RWPE2 (cell line): ENCODE measurements at places on chromosomes 11 and 22.

- no peak for DNase-seq
Measured at GRCh38 chr11:14529321-14529720, 9.1 kb upstream of the PSMA1 start.

DNA sequence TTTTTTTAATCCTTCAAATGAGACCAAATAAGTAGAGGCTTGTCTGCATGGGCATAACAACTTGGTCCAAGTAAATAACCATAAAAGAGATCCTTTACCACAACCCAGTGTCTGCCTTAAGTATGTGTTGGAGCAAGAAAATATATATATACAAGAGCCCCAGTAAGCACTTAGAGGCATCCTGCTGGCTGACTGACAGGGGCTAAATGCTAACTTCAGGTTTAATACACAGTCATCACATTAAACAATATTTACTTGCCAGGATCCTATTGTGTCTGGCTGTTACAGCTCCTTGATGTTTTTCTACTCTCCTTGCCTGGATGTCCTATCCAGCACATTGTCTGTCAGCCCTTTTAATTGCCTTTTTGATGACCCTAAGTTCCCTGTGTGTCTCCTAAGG, 37.5 kb upstream of the MMP20 start:
- DNase-seq = no peak

DNA sequence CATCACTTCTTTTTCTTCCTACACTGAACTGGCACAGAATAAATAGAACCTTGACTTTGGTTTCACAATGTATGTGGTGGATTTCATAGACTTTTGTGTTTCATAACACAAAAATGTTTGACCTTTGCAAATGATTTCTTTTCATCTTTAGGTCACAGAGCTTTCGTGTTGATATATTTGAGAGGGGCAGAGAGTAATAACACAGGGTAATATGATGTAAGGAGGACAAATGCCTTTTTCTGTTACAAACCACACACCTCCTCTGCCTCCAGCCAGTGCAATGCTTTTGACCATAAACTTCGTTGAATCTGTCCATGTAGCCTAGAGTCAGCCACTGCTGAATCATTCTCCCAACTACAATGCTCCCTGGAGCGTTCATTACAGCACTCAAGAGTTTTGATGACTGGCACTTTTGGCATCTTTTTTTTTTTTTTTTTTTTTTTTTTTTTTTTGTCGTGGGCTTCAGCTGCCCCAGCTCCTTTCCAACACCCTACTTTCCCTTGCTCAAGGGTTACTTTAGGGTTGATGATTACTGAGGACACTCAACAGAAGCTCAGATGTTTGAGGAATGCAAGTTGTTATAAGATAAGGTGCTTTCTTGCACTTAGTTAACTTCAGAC, 11.4 kb upstream of the CAT start:
- peak; percentile 61 for DNase-seq

- DNase-seq = no peak
Measured at GRCh38 chr11:118434553-118435289, 1.6 kb upstream of the KMT2A start.

- no peak for DNase-seq
Measured at GRCh38 chr11:8293171-8293570, 29.5 kb upstream of the LMO1 start.

GRCh38 chr11:2704896-2705606, 5.3 kb upstream of the KCNQ1OT1 start:
- DNase-seq = no peak

DNA sequence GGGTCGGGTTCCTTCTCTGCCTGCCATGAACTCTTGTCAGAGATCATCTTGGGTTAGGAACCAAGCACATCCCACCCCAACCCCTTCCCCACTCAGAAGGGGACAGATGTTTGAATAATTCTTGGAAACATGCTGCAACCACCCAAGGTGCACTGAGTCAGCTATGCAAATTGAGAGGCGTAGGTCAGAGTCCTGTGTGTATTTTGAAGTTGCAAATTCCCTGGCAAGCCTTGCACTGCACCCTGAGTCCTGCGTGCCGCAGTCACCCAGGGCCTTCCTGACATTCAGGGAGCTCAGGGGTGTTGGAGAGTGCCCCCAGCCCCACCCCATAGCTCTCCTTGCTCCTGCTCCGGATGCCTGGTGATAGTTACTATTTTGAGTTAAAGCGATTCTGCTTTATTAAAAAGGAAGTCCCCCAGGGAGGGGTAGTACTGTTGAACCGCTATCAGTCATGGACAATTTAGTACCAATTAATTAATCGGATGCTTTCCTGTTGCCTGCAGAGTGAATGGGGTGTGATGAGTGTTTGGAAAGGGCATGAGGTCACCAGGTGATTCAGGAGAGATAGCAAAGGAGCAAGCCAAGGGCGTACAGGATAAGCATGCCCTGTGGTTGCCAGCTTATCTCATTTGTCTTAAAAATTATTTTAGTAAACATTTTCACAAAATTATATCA, 123.7 kb downstream of the GRIK4 start:
- no peak for DNase-seq

- DNase-seq = no peak
Measured at GRCh38 chr11:132054822-132055221, 684.4 kb downstream of the NTM start.

- no peak for DNase-seq
Measured at GRCh38 chr11:127105593-127106541, 105.3 kb upstream of the KIRREL3 start.

- DNase-seq = no peak
Measured at GRCh38 chr11:85988780-85989179, 80.1 kb downstream of the PICALM start.

DNA sequence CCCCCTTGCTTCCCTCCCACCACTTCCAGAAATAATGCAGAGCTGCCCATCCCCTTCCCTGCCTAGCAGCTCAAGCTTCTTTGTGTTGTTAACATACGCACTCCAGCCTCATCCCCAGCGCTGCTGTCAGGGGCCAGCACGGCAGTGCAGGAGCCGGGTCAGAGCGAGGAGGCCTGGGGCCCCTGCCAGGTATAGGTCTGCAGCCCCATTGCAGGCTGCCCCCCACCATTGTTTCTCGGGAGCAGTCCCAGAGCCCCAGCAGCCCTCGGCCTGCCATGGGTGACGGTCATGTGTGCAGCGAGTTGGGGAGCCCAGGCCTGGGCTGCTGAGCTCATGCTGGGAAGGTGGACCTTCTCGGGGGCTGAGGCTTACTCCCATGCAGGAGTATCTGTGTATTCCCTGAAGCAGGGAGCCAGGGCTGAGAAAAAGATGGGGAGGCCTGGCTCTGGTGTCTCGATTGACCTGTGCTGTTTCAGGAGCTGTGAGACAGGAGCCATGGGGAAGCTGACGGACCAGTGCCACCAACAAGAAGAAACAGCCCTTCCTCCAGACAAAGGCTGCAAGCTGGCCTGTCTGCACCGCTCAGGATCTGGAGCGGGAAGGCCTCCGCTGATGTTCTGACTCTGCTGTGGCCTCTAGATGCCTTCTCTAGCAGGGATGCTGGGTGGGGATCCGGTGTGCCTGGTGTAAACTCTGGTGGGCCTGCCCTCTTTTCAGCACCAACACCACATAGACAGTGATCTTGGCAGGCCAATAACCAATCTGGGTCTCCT, 220.5 kb upstream of the B3GAT1 start:
- no peak for DNase-seq

DNA sequence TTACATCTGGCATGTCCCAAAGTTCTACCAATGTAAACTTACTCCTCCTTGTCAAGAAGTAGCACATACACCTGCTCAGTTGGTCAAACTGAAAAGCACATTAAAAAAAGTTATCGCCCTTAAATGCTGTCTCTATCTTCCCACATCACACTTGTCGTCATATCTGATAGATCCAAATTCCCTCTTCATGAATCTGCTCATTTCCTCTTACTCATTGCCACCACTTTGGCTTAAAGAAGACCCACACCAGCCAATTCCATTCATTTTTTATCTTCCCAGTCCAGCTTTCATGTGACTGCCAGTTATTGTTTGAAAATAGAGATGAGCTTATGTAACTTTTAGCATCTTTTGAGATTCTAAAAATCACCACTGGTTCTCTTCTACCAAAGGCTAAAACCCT, 305.9 kb upstream of the MTNR1B start:
- no peak for DNase-seq

DNA sequence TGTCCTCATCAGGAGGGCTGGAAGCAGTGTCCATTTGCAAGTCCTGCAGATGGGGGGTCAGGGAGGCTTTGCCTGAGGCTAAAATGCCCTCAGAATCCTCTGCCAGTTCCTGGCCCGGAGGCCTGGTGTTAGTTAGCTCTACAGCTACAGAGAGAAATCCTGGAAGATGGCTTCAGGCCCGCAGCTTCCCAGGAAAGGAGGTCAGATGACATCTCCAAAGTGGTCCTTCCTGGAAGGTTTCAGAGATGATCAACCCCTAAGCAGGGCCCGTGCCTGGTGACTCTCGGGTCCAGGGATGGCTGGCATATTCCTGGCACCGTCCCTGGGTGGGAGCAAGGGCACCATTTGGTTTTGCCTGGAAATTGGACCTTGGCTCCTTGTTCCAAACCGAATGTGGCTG, 959.1 kb downstream of the BRD1 start:
- DNase-seq = peak; percentile 30

- DNase-seq = no peak
Measured at GRCh38 chr11:107252429-107253161, 205.0 kb downstream of the CWF19L2 start.

GRCh38 chr22:39896313-39896996, 2.9 kb upstream of the ENTHD1 start:
- DNase-seq = no peak

DNA sequence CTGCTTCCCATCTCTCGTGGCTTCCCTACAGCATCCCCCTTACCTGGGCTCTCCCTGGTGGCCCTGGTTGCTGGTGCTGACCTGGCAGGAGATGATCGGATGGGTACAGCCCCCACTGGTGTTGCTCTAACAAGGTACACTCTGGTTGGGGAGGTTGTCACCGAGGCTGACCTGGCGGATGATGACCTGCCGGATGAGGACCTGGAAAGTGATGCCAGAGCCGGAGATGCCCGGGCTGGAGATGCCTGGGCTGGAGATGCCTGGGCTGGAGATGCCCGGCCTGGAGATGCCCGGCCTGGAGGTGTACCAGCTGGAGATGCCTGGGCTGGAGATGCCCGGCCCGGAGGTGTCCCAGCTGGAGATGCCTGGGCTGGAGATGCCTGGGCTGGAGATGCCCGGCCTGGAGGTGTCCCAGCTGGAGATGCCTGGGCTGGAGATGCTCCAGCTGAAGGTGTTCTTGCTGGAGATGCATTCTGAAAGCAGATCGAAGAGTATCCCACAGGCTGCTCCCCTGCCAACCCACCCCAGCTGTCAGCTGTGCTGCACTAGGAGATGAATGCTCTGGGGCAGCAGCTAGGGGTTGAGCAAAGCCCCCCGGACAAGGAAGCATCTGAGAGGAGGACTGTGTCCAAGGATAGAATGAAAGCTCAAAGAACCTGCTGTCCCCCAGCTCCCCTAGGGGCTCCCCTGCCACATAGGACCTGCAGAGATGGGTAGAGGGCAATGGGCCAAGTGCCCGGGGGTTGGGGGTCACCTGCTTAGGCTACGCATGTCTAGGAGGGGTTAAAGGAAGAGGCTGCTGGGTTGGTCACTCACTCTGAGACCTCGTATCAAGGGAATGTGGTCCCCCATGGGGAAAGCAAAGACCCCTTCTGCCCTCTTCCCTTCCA, 10.6 kb downstream of the TMPRSS13 start:
- peak; percentile 29 for DNase-seq

DNA sequence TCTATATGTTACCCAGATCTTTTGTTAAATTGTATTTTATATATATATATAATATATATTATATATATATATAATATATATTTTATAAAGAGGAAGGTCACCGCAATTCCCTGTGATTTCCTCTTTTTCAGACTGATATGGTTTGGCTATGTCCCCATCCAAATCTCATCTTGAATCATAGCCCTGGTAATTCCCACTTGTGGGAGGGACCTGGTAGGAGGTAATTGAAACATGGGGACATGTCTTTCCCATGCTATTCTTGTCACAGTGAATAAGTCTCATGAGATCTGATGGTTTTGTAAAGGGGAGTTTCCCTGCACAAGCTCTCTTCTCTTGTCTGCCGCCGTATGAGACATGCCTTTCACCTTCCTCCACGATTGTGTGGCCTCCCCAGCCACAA, 157.6 kb downstream of the RAB38 start:
- DNase-seq = no peak

GRCh38 chr22:30232716-30233218, 13.8 kb downstream of the LIF start:
- DNase-seq = no peak

GRCh38 chr11:14500181-14500651, 605 bp upstream of the COPB1 start:
- DNase-seq = no peak

- DNase-seq = no peak
Measured at GRCh38 chr11:134050541-134051383, 18.1 kb upstream of the JAM3 start.

DNA sequence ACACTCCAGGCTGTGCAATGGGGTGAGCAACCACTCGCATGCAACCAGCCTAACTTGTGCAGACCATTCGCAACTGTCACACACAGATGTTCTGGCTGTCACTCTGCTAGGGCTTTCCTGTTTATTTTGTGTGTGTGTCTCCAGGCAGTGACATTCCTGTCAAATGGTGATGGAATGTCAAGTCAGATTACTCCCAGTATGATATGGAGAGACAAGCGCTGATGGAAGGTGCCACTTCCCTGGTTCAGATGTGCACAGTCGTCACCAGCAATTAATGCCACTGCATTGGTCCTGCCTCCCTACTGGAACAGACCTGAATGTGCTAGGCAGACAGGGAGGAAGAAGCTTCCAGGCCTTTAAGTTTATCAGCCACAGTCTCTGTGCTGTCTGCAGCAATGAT, 442.4 kb upstream of the ISX start:
- DNase-seq = no peak

DNA sequence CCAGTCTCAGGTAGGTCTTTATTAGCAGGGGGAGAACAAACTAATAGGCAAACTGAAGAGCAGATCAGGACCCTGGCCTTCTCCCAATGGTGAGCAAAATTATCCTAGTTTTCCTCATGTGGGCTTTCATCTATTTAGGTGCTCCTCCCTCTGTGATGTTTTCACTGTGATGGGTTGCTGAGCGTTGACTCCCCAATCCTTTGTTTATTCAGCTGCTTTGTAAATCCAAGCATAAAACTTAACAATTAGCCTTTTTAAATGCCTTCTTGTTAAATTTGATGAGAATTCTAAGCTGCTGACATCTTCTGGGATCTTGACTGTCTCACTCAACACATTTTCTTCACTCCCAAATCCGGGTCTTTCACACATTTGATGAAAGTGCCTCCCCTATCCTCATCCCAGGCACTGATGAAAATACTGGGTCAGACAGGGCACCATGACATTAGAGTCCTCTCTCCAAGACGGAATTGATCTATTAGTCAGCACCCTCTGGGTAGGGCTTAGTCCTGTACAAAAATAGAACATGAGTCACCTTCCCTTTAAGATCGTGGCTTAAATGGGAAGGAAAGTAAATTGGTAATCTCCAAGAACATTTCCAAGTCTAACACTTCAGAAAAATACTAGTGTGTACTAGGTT, 199.3 kb upstream of the ISX start:
- no peak for DNase-seq

GRCh38 chr11:74701351-74701750, 29.9 kb downstream of the CHRDL2 start:
- no peak for DNase-seq

- no peak for DNase-seq
Measured at GRCh38 chr11:44388828-44389657, 79.1 kb upstream of the ALX4 start.
